ENCODE measurements at places on chromosomes 2 and 18.

GRCh38 chr18:79889569-79889968 lies 61.9 kb downstream of the SLC66A2 start:
- no peak for DNase-seq

- no peak for DNase-seq
These were observed 108.9 kb upstream of the MAP4K3 start for GRCh38 chr2:39545957-39546356.

DNA sequence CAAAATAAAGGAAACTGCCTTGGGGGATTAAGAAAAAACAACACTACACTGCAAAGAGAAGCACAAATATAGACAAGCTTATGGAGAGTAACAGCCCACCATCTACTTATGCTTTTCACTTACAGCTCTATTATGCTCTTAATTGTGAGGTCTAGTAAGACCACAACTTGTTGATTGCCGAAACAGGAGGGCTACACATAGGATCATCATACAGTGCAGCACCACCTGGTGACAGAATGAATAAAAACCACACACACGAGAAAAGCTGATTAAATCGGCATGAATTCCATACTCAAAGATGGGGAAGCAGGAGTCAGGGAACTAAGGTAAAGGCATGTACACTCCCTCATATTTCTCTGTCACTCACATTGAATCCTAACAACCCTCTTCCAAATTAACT lies 259.2 kb downstream of the IKZF2 start:
- no peak for DNase-seq

DNA sequence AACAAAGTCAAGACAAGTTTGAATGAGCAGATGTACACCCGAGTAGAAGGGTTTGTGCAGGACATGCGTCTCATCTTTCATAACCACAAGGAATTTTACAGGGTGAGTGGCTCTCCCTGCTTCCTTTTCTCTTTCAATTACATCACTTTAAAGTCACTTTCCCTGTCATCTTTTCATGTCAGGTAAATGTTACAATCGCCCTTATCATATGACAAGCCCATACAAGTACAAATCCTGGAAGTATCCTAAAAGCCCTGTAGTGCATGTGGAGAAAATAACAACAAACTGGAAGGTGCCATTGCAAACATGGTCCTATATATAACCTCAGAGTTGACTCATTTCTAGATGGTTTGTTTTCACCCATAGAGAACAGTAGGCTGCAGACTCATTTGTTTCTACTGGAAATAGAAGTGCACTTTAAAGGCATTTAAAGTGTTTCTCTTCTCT lies 126.0 kb downstream of the SP100 start:
- no peak for DNase-seq

- DNase-seq: no peak
These were observed 789.6 kb downstream of the RNF144A start for GRCh38 chr2:7706791-7707190.

DNA sequence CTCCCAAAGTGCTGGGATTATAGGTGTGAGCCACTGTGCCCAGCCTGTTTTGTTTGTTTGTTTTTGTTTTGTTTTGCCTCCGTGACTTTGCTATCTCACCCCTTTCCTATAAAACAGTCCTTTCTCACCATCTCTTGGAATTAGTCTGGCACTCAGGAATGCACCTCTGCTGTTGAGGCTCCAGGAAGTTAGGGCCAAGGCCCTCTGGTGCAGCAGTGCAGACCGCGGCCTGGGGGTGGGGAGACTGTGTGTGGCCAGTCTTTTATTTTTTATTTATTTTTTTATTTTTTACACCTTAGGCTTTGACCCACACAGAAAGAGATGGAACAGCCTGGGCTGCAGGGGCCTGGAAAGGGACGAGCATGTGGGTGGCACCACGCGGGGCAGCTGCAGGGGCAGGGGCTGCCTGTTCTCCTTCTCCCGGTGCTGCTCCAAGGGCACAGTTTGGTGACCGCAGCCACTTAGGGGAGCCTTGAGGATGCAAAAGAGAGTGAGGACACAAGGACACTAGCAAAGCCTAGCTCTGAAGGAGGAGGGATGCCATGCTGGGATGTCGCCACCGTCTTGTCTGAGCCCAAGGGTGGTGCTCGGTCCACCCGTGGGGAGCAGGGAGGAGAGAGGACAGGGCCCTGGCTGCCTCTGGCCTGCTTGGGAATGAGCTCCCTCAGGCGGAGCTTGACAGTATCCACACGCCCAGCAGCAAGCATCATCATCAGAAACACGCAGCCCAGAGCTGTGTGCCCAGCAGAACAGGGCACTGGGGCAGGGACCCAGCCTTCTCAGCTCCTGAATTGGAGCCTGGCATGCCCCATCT lies 19.4 kb upstream of the ALPI start:
- no peak for DNase-seq

- DNase-seq: no peak
These were observed 39.1 kb upstream of the FIGN start for GRCh38 chr2:163774862-163775261.

DNA sequence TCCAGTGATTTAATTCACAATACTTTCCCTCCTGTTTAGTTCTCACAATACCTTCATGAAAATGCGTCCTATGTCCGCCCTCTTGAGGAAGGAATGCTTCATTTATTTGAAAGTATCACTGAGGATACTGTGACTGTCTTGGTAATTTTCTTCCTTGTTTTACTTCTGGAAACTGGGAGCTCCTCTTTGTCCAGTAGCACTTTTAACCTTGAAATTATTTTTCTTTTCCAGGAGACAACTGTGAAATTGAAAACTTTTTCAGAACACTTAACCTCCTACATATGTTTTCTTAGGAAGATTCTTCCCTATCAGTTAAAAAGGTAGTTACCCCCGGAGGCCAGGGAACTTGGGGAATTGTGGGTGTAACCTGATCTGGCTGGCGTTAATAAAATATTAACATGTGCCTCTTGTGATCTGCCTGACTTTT lies 58.9 kb upstream of the STON1 start:
- DNase-seq: no peak

- no peak for DNase-seq
These were observed 406.1 kb upstream of the NRP2 start for GRCh38 chr2:205276116-205276777.

DNA sequence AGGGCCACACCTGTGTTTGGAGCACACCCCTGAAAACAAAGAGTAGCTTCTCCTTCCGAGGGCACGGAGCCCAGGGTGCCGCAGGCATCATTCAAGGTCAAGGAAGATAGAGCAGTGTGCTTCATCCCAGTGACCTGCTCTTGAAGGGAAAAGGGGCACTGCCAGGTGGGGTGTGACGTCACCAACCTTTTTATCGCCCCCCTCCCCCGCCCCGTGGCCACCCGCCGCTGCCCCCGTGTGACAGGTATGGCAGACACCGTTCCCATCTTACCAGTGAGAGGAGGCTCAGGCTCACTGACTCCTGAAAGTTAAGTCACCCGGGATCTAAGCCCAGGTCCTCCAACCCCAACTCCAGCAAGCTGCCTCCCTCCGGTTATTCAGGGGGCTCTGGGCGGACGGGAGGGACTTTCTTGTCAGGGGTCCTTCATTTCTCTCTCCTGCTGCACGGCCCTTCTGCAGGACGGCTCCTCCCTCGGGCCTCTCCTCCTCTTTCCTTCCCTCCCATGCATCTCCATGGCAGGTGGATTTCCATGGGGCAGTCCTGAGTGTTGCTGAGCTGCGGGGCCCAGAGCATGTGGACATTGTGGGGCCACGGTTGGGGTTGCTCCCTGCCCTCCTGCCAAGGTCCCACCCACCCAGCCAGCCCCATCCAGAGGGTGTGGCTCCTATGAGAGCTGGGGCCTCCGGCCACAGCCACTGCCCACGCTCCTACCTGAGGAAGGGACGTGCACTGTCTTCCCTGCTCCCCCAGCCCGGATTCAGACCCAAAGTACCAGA lies 114.1 kb upstream of the HDAC4 start:
- no peak for DNase-seq

DNA sequence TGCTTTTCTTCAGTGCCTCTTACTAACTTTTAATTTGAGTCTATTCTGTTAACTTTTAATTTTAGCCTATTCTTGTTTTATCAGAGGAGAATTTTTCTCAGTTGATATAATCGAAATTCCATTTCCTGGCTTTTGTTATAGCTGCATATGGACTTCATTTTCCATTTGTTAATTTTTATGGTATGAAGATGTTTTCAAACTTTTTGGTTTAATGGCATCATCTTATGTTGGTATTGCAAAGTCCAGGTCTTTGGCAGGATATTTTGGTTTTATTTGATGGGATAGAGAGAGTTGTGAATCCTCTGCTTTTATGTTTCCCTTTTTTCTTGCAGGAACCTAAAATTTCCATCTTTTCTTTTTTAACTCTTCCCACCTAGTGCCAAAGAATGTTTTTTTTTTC lies 70.9 kb upstream of the RAPGEF4 start:
- DNase-seq: no peak

DNA sequence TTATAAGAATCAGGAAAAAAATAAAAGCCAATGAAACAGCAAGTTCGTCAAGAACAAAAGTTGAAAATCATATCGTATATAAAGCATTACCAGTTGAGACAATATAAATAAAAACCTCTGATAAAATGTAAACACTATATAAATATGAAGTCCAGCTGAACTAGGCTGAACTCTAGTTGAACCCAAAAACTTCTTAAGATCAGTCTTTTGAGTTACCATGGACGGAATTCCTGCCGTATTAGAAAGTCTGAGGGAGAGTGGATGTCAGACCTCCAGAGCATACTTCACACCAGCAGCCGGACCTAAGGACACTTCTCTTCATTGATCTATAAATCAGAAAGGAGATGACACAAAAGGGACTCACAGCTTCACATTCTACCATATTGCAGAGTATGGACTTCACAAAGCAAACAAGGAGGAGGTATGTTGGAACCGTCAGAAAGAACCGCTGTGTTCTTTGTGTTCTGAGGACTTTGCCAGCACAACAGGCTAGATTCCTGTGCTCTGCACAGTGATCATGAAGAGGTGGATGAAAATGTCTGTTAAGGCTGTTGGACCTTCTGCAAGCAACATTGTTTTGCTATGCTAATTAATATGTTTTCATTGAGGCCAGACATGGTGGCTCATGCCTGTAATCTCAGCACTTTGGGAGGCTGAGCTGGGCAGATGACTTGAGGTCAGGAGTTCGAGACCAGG lies 67.2 kb upstream of the SP5 start:
- DNase-seq: no peak

DNA sequence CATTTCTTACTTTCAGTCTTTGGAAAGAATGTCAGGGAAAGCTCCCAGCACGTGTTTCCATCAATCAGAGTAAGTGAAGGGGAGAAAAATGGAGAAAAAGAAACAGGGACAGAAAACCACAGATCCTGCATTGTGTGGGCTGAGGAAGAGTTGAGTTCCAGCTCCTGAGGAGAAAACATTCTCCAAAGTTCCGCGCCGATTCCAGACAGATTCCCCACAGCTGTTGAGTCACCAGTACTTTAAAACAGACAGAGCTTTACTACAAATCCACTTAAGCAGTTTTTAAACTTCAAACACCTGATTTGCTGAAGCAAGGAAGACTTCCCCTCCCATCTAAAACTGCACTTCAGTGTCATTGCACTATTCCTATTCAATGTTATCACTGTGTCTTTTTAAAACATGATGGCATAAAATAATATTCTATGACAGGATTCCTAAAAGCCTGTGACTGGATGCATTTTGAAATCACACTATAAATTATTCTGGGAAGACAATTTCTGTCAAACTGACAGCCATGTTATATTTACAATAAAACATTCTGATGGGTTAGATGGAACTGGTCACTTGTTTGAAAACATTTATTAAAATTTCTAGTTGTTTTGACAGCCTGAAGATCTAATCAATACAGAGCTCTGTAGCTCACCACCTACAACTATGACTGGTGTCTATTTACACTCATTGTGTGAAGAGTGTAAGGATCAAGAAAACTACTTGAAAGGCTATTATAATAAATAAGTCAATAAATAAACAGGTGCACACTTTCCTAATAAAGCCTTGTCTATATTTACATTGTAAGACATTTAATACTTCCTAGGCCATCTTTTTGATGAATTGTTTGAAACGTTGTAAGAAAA lies 40.9 kb downstream of the TCF4 start:
- no peak for DNase-seq

DNA sequence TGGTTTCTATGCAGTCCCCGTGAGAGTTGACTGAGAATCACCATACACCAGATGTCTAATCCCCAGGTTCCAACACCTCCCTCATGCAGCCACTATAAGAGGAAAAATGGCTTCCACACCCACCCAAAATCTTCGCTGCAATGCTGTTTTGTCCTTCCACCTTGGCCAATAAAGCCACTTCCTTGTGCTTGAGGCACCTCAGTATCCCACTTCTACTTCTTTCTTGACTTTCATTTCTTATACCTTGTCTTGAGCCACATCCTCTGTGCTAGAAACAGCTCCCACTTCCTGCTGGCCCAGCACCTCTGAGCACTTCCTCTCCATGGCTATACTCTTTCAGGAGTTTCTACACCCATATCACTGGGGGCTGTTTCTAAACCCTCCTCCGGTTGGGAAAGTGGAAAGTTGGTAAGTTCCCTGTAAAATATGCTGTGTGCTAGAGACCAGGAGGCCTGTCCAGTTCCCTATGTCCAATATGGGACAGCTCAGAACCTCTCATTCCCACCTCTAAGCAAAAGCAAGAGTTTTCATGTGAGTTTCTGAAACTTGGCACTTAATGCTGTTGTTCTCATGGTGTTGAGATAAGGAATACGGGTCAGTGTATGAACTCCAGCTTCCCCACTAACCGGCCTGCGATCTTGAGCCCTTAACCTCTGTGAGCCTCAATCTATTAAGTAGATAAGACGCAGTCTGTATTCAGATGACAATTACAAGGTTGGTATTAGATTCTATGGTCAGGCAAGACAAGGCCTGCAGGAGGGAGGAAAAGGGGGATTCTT lies 209.1 kb upstream of the ID2 start:
- DNase-seq: no peak

GRCh38 chr2:112841295-112842044 lies 4.9 kb upstream of the IL1B start:
- no peak for DNase-seq

- no peak for DNase-seq
These were observed 41.3 kb downstream of the LHCGR start for GRCh38 chr2:48714245-48714644.

- no peak for DNase-seq
These were observed 313.8 kb downstream of the PDE11A start for GRCh38 chr2:177758591-177759371.

GRCh38 chr2:239326831-239327535 lies 73.8 kb downstream of the HDAC4 start:
- peak; percentile 33 for DNase-seq

DNA sequence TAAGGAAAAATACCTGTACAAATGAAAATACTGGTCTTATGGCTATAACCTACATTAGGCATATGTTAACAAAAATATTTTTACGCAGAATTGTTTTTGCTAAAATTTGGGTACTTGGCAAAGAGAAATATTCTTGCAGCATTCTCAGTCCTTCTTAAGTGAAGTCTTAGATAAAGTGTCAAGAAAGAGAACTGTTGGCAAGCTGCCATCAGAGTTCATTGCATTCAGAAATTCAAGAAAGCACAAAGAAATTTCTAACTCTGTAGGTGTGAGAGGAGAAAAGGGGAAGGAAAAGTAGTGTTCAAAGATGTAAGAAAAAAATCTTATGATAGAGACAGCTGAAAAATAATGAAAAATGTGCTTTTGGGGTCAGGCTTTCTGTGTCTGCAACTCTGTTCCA lies 86.7 kb downstream of the IRS1 start:
- DNase-seq: no peak

Measured in stimulated activated CD8-positive, alpha-beta memory T cell treated with anti-CD3 and anti-CD28 coated beads, Interleukin-4, amount 100 ng/mL, for 4 hours (primary cell).